Suppressor macrophage (primary cell): ENCODE measurements at places on chromosomes 12 and 14.
A peak's percentile ranks its signal among the peaks of the same experiment; 100 is the strongest.

DNA sequence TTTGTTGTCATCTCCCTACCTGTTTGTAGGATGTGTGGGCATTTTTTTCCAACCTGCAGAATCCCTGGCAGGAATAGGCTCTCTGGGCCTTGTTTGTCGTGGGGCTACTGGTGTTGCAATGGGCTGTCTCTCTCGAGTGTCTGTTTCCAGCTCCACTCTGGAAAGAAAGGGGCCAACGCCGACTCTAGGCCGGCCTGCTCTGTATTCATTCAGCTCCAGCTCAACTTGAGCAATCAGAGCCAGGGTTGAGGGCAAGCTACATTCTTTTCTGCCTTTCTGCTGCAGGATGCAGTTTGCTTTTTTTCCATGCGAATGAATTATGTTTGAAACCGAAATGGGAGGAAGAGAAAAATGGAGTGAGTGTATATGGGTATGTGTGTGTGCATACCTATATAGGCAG is 2.3 kb downstream of the JDP2 start:
- no peak for DNase-seq

DNA sequence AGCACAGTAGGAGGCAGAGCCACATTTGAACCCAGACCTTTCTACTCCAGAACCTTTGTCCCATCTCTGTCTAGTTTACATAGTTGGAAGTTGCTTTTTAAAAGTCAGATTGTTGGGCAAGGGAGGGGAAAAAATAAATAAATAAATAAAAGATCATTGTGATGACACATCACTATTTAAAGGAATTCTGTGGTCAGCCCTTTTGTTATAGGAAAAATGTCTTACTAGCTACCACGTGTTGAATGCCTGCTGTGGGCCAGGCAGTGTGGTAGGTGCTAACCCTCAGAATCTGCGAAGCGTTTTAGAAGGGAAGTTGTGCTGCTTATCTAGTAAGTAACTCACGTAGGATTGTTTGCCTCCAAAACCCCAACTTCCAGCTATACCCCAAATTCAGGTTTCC is 62.3 kb downstream of the BHLHE41 start:
- DNase-seq = no peak

GRCh38 chr14:49972131-49972671 is 79.3 kb downstream of the ARF6 start:
- peak; percentile 48 for DNase-seq

GRCh38 chr14:94944636-94945258 is 174.8 kb upstream of the GSC start:
- DNase-seq = no peak

GRCh38 chr12:79547735-79548609 is 142.8 kb downstream of the PAWR start:
- DNase-seq = peak; percentile 40
